Activated naive CD4-positive, alpha-beta T cell treated with Interleukin-2 at 50 U/mL for 16 hours (primary cell): ENCODE measurements at places on chromosomes 13 and 19.

- DNase-seq: no peak
Measured at GRCh38 chr19:14514215-14514863, 3.9 kb downstream of the DNAJB1 start.

DNA sequence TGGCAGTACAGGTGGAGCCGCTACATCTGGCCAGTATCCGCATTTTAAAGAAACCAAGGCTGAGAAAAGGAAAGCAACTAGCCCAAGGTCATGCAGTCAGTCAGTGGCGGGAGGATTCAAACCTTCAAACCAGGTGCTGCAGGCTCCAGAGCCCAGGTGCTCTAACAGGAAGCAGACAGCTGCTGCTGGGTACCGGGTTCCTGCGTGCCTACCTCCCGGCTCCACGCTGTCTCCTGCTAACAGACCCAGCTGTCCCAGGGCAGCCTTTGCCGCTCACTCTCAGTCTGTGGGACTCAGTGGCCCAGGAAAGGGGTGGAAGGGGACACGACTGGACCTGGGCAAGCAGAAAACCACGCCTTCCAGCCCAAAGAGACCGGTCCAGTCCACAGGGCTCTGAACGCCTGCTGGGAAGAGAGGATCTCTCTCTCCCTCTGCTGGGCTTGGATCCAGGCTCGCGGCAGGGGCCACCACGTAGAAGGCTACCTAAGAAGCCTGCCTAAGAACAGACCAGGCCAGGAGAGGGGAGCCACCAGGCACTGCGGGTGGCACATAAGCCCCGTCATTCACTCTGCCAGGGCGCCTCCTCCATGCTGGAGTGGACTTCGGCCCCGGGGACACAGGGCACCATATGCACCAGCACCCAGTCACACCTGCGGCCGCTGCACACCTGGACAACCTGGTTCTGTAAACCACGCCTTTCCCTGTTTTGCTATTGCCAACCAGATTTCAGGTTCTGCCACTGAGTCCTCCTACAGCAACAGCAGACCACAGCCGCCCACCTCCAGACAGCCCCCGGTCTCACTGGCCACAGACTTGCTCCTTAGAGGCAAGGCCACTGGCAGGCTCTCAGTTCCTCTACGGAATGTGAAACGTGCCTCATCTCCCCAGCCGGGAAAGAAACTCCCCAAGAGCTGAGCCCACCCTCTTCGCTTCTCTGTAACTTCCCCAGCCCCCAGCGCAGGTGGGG is 4.6 kb downstream of the DAPK3 start:
- DNase-seq: no peak

DNA sequence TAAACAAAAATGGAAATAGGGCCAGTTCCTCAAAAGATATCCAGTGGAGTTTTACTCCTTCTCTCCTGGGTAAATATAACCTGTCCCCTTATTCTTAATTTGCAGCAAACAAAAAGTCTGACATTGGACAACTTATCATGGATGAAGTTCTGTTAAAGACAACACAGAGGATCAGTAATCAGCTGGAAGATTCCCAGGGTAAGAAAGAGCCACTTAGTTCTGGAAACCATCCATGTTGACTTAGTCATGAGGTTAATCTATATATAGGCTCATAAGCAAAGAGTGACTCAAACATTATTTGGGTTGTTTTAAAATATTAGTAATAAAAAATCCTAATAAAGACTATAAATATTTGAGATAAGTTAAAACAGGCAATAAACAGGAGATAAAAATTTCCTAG is 40.5 kb upstream of the EBPL start:
- DNase-seq: no peak

DNA sequence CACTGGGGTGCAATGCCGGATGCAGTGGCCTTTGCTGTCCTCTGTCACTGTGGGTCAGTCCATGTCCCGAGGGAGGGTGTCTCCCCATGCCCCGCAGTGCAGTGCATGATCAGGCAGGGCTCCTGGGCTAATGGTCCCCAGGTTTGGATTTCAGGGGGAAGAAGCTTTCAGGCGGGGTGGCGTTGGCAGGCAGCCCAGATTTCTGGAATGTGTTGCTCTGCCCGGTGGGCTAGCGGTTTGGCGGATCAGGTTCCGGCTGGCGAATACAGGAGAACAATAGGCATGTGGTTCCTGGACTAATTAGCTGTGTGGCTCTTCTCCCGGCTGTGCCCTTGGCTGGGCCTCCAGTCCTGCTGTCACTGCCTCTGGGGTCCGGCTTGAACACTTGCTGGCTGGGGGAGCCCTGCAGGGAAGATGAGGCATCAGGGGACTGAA is 141.3 kb downstream of the FGF9 start:
- no peak for DNase-seq

- DNase-seq: no peak
Measured at GRCh38 chr13:113912596-113912995, 48.7 kb upstream of the GAS6 start.

GRCh38 chr13:80039000-80039399 is 301.9 kb downstream of the SPRY2 start:
- DNase-seq: no peak

DNA sequence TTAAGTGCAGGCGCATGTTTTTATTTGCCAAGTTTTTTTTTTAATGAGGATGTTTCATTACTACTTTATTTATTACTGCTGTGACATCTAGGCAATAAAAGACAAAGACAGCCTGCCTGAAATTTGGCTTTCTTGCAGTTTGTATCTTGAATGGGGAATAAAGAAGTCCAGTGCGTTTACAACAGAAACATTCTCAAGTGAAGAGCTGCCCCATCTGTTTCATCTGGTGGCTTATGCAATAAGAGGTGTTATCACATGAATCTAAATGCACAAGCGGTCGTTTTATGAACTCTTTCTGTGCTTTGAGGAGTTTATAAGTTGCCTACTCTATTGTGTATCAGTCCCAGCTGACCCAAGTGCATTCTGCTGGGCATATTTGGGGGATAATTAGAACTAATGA is 12.6 kb upstream of the MAB21L1 start:
- no peak for DNase-seq
